ENCODE measurements at places on chromosomes 4 and X. TPM values are rescaled to one million over a fixed set of nuclear protein-coding genes. Genes with fewer than 3 reads are reported as not detected.

- no peak for DNase-seq
- H3K36me3 ChIP-seq, result no peaks in the 10 kb centered on the region
- no peak overlapping the region for H3K27ac ChIP-seq
- H3K27me3 ChIP-seq, result no peaks in the 10 kb centered on the region
These were observed 66.3 kb downstream of the NEUROG2 start for GRCh38 chr4:112449708-112450107.

DNA sequence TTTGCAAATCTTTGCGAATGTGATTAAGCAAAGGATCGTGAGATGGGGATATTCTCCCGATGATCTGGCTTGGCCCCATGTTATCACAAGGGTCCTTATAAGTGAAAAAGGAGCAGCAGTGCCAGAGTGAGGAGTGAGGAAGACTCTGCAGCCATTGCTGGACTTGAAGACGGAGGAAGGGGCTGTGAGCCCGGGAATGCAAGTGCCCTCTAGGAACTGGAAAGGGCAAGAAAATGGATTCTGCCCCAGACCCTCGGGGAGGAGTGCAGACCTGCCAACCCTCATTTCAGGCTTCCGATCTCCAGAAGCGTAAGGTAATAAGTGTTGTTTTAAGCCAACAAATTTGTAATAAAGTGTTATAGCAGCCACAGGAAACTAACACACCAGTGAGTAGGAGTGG, 76.3 kb downstream of the EVC start:
- no peaks in the 10 kb centered on the region for H3K36me3 ChIP-seq
- H3K27ac ChIP-seq, result no peak overlapping the region
- H3K4me1 ChIP-seq, result no peaks in the 10 kb centered on the region
- DNase-seq, result no peak
- H3K27me3 ChIP-seq, result no peaks in the 10 kb centered on the region

DNA sequence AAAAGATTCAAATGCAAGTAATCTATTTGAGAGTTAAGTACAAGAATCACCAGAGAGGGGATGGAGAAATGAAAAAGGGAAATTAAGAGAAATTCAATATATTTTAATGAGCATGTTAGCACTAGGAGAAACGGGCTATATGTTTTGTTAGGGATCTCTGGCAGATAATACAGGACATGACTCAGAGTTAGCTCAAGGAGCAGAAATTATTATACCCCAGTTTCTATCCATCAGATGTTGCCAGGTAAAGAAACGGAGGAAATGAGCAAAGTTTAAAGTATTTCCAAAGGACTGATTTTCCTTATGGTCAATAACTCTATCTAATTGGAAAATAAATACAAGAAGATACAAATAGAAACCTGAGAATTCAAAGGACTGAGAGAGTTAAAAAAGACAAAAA, 867.6 kb downstream of the TRAM1L1 start:
- H3K27me3 ChIP-seq, result no peaks in the 10 kb centered on the region
- no peak overlapping the region for H3K4me3 ChIP-seq
- H3K4me1 ChIP-seq, result no peaks in the 10 kb centered on the region
- no peak for DNase-seq
- no peak overlapping the region for H3K27ac ChIP-seq

GRCh38 chr4:180810581-180810980, 1432.6 kb upstream of the TENM3 start:
- no peaks in the 10 kb centered on the region for H3K4me1 ChIP-seq
- H3K4me3 ChIP-seq, result no peak overlapping the region
- no peak overlapping the region for H3K27ac ChIP-seq
- H3K36me3 ChIP-seq, result no peaks in the 10 kb centered on the region

- H3K36me3 ChIP-seq, result no peaks in the 10 kb centered on the region
- H3K4me3 ChIP-seq, result no peak overlapping the region
- no peaks in the 10 kb centered on the region for H3K27me3 ChIP-seq
- DNase-seq, result no peak
- no peak overlapping the region for H3K27ac ChIP-seq
These were observed 42.9 kb downstream of the PTTG2 start for GRCh38 chr4:38003102-38003501.

- DNase-seq, result no peak
- H3K4me3 ChIP-seq, result no peak within 1 kb of the TSS
- H3K27me3 ChIP-seq, result no peaks in the 10 kb centered on the region
- no peaks in the 10 kb centered on the region for H3K36me3 ChIP-seq
- no peaks in the 10 kb centered on the region for H3K4me1 ChIP-seq
These were observed at the start of gene IL21 for GRCh38 chr4:122621016-122621507. Gene IL21 (minus strand): TSS chr4:122621066. CDS start chr4:122621011, 55 bp downstream.

DNA sequence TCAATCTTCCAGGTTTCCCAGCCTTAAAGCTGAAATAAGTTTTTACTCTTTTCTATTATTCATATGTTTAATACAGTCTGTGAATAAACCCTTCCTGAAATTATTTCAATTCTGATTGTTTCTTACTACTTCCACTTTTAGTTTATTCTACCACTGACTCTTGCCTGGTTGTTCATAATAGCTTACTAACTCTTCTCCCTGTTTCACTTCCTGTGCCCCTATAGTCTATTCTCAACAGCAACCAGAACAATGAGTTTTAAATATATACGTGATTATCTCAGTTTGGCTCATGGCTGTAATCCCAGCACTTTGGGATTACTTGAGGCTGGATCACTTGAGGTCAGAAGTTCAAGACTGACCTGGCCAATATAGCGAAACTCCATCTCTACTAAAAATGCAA, 408.0 kb upstream of the SPOCK3 start:
- no peak for DNase-seq
- H3K4me3 ChIP-seq, result no peak overlapping the region

DNA sequence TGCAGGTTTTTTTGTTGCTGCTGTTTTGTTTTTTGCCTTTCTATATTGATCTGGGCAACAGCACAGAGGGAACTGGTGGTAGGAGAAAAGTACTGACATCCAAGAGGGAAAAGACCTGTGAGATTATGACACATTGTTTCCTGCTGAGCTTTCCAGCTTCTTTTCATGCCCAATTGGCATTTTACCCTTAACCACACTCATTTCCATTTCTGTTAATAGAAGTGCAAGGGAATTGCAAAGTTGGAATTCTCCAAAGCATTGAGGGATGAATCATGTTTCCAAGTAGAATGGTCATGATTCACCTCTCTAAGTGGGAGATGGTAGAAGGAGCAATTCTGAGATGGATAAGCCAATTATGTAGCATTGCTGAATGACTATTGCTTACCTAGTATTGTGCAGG, 161.5 kb downstream of the PPARGC1A start:
- no peaks in the 10 kb centered on the region for H3K36me3 ChIP-seq
- H3K27me3 ChIP-seq, result no peaks in the 10 kb centered on the region
- DNase-seq, result no peak
- no peak overlapping the region for H3K4me3 ChIP-seq
- no peak overlapping the region for H3K27ac ChIP-seq
- H3K4me1 ChIP-seq, result no peaks in the 10 kb centered on the region

DNA sequence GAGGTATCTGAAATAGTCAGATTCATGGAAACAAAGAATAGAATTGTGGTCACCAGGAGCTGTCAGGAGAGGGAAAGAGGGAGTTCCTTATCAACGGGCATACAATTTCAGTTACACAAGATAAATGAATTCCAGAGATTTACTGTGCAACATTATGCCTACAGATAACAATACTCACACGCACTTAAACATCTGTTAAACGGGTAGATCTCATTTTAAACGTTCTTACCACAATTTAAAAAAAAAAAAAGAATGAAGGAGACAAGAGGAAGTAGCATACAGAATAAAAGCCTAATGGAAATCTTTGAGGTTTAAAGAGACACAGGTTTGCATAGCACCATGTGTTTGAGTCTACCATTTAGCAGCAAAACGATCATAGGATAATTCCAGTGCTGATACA, 298.0 kb downstream of the DKK2 start:
- H3K27ac ChIP-seq, result no peak overlapping the region
- no peak for DNase-seq
- no peaks in the 10 kb centered on the region for H3K36me3 ChIP-seq
- no peak overlapping the region for H3K4me3 ChIP-seq
- H3K27me3 ChIP-seq, result no peaks in the 10 kb centered on the region

- no peak for DNase-seq
- H3K27me3 ChIP-seq, result no peaks in the 10 kb centered on the region
- H3K4me1 ChIP-seq, result no peaks in the 10 kb centered on the region
- H3K4me3 ChIP-seq, result peak overlapping the region; percentile 5
These were observed 686.0 kb downstream of the ADGRL3 start for GRCh38 chr4:61886131-61886530.

BEND4 gene
- 7.4 TPM for total RNA-seq

RENBP gene
- total RNA-seq, result 11.4 TPM

CLDN22 gene
- total RNA-seq, result not detected

PPP1R3F gene
- total RNA-seq, result 2.5 TPM

GAGE1 gene
- not detected for total RNA-seq

TMPRSS11A gene
- not detected for total RNA-seq

TCEAL6 gene
- not detected for total RNA-seq

ARSJ gene
- total RNA-seq, result 1.3 TPM
